ENCODE measurements at places on chromosomes 2 and 18.

DNA sequence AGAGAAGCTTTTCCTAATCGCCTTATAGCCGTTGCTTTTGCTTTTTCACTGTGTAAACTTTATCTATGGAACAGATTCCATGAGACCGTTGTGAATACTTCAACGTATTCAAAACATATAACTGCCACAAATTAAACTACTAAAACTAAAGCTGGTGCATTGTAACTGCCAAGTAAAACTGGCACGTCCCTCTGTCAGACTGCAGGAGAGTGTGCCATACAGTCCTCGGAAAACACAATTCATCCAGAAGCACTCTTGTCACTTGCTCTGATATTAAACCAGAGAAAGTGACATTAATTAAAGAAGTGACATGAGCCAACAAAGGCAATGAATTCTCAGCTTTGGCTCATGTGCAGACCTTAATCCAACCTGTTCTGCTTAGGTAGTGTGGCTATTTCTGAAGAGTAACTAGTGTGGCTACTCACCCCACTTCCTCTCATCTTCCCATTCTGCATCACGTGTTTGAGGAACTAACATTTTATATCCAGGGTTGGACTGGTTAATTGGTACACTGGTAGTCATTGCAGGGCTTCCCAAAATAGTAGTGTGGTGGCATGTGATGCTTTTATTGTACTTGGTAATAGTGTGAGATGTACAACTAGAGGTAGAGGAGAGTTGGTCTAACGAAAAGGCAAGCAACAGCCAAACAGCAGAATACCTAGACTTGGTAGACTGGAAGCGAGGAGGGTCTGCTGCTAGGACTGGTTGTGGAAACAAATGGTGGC lies 9.7 kb downstream of the VRK2 start:
- no peak for DNase-seq

DNA sequence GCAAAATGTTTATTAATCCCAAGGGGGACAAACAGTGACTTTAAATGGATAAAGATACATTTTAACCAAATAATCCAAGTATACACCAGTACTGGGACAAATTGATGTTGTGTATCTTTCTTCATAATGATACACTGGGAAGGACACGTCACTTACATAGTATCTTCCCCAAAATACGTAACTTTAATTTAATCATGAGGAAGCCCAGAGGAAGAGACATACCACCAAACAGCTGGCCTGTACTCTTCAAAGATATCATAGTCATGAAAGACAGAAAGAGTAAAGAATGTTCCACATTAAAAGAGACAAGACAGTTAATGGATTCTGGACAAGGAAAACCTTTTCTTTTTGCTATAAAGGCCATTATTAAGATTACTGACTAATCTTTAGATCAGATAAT lies 37.1 kb downstream of the AGFG1 start:
- DNase-seq = no peak

DNA sequence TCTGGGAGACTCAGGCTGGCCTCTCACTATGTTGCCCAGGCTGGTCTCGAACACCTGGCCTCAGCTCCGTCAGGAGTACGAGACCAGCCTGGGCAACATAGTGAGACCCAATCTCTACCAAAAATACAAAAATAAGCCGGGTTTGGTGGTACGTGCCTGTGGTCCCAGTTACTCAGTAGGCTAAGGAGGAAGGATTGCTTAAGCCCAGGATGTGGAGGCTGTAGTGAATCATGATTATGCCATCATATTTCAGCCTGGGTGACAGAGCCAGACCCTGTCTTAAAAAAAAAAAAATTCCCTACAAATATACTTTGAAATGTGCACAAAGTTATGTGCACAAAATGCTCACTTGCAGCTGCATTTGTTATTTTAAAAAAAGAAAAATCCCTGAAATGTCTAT lies 26.3 kb upstream of the AGAP1 start:
- no peak for DNase-seq

DNA sequence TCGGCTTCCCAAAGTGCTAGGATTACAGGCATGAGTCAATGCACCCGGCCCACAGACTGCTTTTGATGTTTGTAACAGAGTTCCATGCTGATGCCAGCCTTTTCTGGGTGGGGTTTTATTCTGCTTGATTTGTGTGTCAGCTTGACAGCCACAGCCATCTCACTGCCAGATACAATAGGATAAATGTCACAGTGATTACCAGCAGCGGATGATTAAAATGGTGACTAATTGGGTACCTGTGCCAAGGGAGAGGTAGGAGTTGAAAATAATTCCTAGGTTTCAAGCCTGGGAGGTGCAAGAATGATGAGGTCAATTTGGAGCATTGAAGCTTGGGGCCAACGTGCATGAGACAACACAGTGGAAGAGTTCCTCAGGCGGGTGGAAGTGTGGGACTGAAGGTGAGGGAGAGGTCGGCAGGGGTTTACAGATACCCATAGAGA lies 39.4 kb downstream of the SH2D6 start:
- DNase-seq = no peak

DNA sequence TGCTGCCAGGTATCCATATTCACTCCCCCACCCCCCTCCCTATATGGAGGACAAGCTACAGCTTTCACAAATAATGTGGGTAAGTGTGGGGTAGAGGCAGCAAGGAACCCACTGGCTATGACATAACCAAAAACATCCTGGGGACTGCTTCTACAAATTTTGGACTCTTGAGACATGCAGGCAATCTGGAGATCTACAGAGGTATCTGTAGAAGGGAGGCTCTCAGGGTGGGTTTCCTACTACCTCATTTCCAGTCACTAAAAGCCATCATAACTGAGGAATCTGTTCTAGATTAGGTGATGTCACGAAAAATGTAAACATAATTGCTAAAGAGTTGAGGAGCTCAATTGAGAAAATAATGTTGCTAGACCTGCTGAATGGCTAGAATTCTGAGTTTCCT lies 46.8 kb upstream of the WIPF1 start:
- no peak for DNase-seq

DNA sequence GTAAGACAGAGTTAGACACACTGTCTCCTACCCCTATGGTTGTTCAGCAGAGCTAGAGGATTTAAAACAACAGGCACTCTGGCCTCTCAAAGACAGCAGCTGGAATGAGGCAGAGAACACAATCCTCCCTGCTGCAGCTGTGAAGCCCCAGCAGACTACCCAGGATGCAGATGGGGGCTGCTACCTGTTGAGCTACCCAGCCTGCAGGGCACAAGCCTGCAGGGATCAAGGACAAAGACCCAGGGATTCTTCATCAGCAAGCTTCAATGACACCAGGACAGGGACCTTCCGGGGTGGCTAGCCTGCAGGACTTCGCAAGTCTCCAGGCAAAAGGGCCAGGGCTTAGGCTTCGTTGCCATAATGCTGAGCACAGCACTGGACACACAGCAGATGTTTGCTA lies 27.2 kb downstream of the GALNT14 start:
- DNase-seq = no peak

GRCh38 chr18:43692099-43692690 lies 414.9 kb upstream of the SYT4 start:
- DNase-seq = no peak

- no peak for DNase-seq
Observed at GRCh38 chr2:206969192-206969591, 29.9 kb downstream of the CPO start.

GRCh38 chr2:146806364-146807005 lies 1038.3 kb upstream of the ACVR2A start:
- DNase-seq = no peak

DNA sequence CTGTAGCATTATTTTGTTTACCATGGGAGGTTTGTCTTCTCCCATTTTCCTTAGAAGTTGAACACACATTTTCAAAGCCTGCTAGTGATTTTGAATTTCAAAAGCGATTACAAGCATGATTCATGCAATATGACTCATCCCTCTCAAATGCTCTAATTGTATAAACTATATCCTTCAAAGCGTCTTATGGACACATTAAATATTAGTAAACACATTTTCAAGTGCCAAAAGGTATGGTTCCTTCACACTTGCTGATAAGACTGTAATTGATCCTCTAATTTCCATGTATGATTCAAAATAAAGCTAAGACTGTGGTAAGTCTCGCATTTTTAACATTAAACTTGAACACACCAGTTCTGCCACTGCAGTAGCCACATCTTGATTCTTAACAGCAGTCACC lies 512.9 kb downstream of the LRRTM4 start:
- DNase-seq = no peak

- DNase-seq = no peak
Observed at GRCh38 chr2:182618672-182619079, 97.4 kb upstream of the DNAJC10 start.

- DNase-seq = no peak
Observed at GRCh38 chr18:29855637-29856036, 1186.9 kb downstream of the DSC3 start.

GRCh38 chr2:160286551-160286950 lies 86.5 kb upstream of the ITGB6 start:
- no peak for DNase-seq

DNA sequence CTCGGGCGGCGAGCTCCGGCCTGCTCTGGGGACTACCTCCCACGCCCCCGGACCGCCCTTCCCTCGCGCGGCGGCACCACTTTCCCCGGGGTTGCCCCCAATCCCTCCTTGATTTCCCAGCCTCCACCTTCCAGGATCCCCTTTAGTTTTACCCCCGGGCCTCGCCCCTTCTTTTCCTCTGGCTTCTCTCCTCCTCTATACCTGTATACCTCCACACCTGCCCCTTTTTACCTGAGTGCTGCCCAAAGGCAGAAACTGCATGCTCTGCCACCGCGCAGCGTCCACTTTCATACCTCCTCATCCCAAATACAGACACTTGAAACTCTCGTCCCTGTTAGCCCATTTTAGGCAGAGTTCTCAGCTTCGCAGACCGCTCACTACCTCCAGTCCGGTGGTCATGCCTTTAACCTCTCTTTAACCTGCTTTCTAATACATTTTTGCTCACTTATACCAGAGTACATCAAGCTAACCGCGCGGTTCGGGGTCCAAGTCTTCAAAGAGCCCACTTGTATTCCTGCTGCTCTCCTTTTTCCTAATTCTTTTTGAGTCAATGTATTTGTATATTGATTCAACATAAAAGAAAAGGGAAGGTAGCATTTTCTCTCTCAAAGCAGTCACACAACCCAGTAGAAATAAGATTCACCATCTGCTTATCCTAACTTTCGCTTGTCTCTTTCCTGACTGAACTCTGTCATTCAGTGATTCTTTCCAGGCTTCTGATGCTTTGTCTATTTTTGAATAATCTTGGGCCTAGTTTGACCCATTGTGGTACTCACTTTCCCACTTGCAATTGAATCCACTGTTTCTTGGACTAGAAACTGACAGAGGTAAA lies 901 bp downstream of the SPOPL start:
- DNase-seq = no peak

DNA sequence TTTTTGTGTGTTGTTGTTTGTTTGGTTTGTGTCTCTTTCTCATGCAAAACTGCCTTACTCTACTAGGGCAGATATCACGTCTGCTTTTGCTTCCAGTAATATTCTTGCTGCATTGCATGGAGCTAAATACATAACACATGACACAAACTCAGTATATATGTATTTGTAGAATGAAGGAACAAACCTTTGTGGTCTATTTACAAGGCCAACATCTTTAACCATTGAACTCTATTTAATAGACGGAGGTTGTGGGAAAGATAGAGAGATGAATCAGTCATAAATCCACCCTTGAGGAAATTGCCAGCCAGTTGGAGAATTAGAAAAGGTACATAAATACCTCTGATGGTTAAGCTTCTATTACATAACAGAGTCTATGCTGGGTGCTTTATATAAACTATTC lies 26.0 kb upstream of the IL1RL1 start:
- no peak for DNase-seq

DNA sequence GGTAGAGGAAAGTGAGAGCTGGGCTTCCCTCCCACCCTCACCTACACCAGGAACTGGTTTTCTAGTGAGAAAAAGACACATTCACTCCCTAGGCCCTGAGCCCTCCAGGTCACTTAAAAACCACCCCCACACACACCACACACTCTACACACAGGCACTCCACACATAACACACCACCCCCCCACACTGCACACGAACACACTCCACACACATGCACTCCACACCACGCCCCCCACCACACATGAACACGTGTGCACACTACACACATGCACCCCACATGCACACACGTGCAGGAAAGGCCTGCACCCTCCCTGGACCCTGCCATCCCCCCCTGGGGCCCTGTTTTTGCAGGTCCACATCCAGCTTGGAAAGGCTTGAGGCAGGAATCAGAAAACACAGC lies 67.6 kb downstream of the RALBP1 start:
- DNase-seq = no peak

DNA sequence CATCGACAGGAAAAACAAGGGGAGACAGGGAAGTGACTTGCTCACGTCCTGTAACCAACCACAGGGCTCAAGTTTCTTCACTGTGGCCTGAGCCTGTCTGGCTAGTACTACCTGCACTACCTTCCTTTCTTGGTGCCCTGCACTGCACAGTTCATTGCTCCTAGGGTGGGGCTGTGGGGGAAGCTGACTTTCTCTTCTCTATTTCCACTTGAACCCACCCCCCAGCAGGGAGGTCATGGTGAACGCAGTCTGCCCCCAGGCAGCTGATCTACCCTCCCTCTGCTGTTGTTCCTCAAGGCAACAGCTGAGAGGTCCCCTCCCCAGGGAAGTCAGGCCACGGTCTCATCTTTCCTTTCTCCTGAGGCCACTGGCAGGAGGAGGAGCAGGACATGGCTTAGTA lies 532.1 kb downstream of the SOX11 start:
- peak; percentile 50 for DNase-seq

DNA sequence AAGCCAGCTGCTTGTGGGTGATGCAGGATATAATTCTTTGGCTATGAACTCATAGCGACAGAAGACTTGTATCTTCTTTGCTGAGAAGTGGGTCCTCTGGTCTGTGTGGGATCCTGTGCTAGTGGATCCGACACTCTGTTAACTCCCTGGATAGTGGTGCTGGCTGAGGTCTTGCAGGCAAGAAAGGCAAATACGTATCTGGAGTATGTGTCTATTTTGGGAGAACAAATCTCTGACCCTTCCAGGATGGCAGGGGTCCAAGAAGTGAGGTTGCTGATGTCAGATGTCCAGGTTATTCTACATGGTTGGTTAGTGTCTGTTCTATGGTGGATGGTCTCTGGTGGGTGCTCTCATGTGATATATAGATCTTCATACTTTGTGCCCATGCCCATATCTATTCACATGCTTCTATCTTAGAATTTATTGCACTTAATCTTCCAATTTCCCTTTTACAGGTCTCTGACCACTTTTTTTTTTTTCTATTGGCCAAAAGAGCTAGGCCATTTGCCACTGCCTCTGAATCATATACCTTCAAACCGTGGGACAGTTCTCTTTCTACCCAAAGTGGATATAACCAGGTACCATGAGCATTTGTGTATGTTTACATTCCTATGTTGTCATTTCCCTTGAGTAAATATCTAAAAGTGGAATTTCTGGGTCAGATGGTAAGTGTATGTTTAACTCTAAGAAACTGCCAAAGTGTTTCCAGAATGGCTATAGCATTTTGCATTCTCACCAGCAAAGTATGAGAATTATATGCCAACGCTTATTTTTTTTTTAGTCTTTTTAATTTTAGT lies 45.1 kb upstream of the RBMS1 start:
- no peak for DNase-seq

- no peak for DNase-seq
Observed at GRCh38 chr18:79587779-79588635, 91.6 kb upstream of the CTDP1 start.

GRCh38 chr2:216492597-216493333 lies 5.9 kb upstream of the RPL37A start:
- peak; percentile 40 for DNase-seq
